ENCODE measurements at places on chromosomes 3 and 15.

DNA sequence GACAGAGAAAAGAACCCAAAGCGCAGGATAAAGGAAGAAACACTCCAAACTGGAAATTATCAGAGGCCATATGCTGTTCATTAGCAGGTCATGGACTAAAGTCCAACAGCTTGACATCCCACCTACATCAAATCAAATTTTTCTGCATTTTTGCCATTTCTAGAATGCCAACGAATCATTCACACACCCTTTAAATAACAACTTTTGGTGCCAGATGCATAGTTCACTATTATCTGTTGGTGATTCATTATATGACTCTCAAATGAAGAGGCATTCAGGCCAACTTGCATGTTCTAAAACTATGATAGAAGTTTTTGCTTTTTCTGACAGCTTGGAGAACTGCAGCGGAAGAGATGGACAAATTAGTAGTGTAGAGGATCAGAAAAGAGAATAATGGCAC is 529.8 kb upstream of the NAALADL2 start:
- DNase-seq = no peak

DNA sequence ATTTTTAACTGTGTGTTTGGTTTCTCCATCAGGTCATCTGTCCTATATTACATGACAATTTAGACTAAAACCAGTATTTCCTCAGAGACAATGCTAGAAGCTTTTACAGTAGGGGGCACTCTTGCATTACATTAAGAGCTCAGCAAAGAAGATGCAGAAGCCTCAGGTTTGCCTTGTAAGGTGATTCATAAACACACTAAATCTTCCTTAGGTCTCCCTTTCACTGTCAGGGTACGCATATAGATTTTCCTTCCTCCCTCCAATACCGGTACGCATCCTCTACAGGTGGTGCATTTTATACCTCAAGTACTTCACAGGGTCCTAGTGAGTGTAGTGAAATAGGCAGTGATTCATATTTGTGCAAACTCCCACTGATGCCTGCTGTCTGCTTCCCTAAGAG is 46.5 kb downstream of the CD86 start:
- DNase-seq = peak; percentile 5

DNA sequence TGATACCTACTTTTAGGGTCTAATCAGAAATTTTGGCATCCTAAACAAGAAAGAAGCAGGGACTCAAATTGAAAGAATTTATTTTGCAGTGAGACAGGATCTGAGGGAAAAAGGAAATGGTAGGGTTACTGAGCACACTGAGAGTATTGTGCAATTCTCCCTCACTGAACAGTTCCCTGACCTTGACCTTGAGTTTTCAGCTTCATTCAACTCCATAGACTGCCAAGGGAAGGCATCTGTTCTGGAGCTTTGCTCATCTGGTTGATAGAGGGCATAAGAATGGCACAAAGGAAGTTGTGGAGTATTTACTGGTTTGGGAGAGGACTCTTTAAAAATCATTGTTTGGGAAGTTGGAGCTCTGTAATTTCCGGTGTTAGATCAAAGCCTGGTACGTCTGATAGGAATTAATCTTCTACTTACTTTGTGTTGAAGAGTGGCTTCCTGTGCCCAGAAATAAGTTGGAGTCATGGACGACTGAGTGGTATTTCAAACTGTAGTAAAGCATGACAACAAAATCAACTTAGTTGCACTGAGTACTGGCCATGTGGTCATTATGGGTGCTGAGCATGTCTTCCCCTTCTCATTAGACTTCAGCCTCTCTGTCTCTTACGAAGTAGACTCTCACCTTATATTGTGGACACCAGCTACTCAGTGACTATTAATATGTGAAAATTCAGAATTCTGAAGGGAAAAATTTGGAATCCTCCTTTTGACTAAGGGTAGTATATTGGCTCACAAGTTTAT is 40.8 kb downstream of the CLDN1 start:
- DNase-seq = no peak

DNA sequence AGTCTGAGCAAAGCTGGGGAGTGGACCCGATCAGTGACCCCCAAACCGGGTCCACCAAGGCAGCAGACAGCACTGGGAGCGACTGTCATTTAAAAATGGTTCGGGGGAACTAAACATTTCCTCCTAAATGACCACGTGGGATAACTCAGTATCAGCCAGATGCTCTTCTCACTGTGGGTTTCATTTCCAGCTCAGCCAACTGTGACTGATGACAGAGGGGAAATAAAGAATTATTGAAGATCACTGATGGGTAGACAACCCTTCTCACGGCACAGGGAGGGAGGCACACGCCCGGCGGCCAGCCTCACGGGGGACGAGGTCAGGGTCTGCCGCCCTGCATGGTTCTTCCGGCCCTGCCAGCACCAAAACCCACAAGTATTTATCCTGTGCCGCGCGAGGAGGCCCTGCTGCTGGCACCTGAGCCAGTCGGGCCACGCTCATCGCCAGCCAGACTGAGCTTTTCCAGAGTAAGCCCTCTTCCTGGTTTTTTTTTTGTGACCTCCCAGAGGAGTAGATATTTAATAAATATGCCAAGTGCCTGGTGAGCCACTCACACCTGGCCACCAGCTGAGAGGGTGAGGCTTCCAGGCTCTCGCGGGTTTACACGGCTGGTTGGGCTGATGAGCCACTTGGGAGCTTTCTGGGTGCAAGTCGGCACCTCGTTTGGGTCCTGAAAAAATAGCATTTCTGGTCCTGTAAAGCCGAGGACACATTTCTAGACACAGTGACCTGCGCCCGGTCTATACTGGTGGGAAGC is 6.2 kb downstream of the MELTF start:
- no peak for DNase-seq

GRCh38 chr15:87945246-87945645 is 311.3 kb downstream of the NTRK3 start:
- DNase-seq = no peak

- DNase-seq = no peak
Measured at GRCh38 chr3:98690876-98691275, 72.3 kb upstream of the ST3GAL6 start.

Data from T47D (cell line).